Astrocyte of the spinal cord (primary cell): ENCODE measurements at places on chromosomes 13 and 19.
A peak's percentile ranks its signal among the peaks of the same experiment; 100 is the strongest.

GRCh38 chr19:3671680-3672574 lies 28.3 kb downstream of the PIP5K1C start:
- DNase-seq, result no peak

- DNase-seq, result no peak
Observed at GRCh38 chr19:52786078-52786463, 520 bp downstream of the ZNF600 start.

- peak; percentile 33 for DNase-seq
Observed at GRCh38 chr19:57103573-57104277, 16.1 kb upstream of the USP29 start.

GRCh38 chr13:80973721-80974120 lies 632.8 kb upstream of the SPRY2 start:
- DNase-seq, result no peak
